ENCODE measurements at places on chromosomes 1 and 21.
A peak's percentile ranks its signal among the peaks of the same experiment; 100 is the strongest.

GRCh38 chr1:47232187-47232874, at the start of gene TAL1:
TAL1 (minus strand) TSS chr1:47232225; CDS start chr1:47225888, 6,337 bp downstream.
- no peak for DNase-seq

DNA sequence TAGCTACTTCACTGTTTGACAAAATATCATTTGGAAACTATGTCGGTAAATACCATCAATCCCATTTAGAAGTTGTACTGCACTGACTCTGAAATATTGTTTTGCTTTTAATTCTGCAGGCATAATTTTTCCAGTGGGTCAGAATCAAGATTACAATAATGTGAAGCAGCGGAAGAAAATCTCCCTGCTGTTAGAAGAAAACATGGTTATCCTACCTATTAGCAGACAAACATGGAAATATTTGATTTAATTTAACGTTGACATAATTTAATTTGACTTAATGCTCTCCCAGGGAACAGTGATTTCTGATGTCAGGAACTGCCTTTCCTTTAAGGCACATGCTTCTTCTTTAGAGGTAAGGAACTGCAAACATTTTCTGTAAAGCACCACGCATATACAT, 634.0 kb downstream of the LTN1 start:
- DNase-seq, result no peak

- DNase-seq, result no peak
Observed at GRCh38 chr1:53475664-53476063, 16.5 kb downstream of the DMRTB1 start.

GRCh38 chr1:95431235-95431634, 197.2 kb downstream of the RWDD3 start:
- no peak for DNase-seq

DNA sequence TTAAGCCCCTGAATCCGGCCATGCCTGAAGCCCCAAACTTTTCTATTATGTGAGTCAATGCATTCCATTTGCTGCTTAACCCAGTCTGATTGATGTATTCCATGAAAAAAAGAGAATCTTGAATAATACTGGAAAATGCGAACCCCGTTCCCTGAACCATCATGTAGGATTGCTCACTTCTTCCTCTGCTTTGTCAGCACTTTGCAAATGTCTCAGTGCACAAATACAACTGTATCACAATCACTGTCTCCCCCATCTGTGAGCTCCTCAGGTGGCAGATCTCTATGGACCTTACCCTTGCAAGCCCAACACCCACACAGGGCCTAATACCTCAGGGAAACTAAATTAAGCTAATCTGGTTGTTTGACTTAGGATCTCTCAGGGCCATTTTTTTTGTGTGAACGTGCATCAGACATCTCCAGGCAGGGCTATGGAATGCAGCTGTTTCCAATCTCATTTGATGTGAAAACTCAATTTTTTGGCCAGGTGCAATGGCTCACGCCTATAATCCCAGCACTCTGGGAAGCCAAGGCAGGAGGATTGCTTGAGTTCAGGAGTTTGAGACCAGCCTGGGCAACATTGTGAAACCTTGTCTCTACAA, 2.1 kb upstream of the RCAN3 start:
- DNase-seq, result no peak

DNA sequence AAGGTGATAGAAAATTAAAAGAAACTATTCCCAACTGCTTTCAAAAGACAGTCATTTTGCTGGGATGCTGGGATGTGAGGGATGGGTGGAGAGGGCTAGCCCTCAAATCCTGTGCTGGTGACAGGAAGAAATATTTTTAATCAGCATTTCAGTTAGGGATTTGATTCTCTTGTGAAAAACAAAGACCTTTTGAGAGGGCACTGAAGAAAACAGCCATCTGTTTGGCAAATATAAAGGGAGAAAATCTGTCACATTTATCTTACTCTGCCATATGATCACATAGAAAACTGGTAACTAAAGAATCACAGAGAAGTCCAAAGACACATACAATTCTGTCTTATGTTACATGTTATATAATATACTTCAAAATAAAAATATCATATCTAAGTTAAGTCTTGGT, 12.3 kb downstream of the STXBP3 start:
- DNase-seq, result no peak

DNA sequence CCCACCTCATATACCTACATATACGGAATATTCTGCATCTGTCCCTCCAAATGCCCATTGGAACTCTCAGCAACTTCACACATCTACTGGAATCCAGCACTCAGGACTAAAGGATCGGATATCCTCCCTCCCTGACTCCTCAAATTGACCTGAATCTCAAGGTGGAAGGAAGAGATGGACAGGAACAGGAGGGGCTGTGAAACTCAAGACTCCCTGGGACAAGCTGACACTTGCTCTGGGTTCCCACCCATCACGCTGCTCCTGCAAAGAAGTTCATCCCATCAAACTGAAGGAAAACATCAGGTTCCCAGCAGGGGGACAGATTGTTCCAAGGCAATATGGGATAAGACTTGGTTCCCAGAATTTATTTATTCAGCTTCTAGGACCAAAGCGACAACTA, 30.3 kb upstream of the TIAM1 start:
- DNase-seq, result no peak

DNA sequence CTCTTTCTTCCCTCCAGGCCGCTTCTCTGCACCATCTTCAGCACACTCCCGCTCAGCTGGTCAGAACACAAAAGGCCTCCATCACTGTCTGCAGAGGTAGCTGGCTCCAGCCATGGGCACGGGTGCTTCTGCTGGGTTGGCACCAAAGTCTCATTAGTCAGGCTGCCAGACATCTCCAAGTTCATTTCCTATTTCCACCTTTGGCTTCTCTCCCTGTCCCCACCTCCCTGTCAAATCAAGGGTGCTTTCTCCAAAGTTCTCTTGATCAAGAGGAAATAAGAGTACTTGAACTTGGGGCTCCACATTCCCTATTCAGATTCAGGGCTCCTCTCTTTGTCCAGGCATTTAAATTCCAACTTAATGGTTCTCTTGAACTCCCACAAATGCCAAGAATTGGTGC, 33.9 kb upstream of the GRIK3 start:
- DNase-seq, result no peak

DNA sequence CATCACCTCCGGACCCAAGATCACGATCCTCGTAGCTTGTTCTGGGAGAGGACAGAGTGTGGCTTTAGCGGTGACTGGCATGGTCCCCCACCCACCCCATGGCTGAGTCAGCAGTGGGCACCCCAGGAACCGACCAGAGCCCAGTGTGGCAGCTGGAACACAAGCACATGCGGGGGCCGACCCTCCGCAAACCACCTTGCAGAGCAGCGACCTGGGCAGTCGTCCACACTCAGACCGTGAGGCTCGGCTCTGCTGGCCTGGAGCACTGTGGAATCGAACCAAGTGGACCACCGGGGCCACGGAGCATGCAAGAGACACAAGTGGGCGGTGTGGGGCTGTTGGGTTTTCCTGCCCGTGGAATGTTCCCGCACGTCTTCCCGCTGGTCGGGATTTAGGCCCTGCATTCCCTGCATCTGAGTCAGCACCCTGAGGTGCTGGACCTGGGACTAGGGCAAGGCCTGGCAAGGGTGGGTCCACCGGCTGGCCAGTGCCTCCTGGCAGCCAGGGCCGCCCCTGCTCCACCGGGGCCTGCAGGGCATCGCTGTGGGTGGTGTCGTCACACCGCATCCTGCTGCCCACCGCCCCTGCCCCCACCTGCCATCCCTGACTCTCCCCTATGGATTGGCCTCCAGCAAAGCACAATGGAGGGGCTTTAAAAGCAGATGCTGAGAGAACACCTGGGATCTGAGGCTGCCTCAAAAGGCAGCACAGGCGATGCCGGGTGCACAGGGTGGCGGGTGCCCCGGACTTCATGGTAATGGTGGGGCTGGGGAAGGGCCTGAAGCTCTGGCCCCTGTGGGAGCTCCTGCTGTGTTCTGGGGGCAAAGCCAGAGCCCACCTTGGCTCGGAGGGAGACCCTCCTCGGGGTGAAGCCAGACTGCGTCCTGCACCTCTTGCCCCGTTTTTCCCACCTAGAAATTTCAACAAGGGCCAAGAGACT, 18.5 kb downstream of the MORN1 start:
- no peak for DNase-seq

DNA sequence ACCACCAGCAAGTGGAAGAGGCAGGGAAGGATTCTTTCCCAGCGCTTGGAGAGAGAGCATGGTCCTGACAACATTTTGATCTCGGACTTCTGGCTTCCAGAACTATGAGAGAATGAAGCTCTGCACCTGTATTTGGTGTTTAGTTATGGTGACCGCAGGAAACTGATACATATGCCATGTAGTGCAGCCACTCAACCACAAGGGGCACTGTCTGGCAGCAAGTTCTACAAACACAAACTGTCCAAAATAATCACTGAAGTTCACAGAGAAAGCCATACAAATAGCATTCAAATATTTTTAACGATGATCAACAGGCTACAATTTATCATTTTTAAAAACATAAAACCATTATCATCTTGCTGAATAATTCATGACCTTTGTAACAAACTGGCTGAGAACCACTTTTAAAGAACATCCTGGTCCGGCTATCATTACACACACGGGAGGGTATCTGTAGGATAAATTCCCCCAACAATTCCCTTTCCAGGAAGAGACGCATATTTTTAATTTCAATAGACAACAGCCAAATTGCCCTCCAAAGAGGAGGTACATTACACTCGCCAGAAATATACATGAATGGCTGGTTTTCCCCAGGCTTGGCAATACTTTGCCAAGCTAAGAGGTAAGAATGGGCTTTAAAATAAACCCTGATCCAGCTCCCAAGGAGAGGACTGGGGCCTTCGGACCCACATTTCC, 9.2 kb upstream of the CBR3 start:
- DNase-seq, result no peak

DNA sequence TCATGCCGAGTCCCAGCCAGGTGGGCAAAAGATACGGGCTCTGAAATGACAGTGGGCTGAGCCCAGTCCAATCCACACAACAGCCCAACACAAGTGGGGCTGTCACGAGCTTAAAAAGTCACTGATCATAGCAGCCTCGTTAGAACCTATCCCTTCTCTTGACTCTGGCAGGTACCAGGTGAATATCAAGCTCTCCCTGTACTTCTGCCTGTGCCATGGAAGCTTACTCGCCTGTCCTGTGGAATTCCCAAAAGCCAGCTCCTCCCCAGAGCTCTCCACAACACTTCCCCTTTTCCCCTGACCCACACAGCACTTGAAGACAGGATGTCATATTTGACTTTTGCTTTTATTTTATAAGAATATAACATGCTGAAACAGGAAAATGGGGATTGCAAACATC, 5.9 kb downstream of the RGS16 start:
- no peak for DNase-seq

DNA sequence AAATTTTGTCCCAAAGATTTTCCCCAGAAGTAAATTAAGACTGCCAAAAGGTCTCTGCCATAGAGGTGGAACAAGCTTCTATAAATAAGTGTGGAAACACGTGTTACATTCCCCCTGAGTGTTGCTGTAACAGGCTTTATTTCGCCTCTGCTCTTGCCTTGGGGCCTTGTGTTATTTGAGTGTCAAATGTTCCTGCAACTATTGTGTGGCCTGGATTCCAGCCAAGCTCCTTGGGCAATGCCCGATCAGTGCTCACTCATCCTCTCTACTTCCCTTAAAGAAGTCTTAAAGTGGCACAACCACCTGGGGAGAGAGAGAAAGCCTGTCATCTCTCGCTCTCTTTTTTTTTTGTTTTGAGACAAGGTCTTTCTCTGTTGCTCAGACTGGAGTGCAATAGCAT, 156.7 kb downstream of the NR5A2 start:
- peak; percentile 45 for DNase-seq

- DNase-seq, result no peak
Observed at GRCh38 chr1:148333875-148334338, 149.2 kb downstream of the PPIAL4G start.
